Left cardiac atrium (tissue), 4 donors: ENCODE measurements at places on chromosomes 7 and 10.
A peak's percentile ranks its signal among the peaks of the same experiment; 100 is the strongest.

GRCh38 chr10:62047960-62048383, 146.5 kb downstream of the ARID5B start:
- DNase-seq: no peak

- no peak for DNase-seq
Measured at GRCh38 chr7:150909200-150909995, 57.1 kb downstream of the AOC1 start.

DNA sequence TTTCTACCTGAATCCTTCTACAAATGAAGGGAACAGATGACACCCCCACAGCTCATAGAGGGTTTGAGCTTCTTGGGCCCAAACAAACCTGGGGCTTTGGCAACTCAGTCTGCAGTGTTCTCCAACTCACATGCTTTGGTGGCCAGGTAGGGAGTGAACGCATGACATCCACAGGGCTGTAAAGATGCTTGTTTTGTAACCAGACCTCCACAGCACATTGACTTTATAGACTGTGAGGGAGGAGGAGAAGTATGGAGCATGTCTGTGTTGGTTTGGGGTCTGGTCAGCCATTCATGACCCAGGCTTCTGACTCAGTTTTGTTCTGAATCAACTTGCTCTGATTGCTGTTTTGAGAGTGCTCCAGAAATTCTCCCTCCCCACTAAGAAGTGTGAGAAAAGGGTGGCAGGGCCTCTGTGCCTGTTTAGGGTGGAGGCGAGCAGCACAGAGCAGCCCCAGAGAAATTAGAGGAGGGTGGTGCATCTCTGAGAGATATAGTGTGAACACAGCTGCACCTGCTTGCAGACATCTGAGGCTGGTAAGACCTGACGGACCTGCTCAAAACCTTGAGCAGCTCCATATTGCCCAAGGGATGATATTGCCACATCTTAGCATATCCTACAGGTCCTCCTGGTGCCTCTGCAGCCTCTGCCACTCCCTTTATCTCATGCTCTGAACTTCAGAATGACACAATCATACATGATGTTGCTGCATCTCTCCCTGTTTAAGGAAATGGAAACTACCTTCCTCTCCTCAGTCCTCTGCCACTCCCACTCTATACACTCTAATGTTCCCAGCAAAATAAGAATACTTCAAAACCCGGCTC, 287.7 kb downstream of the ABCA13 start:
- DNase-seq: no peak

- no peak for DNase-seq
Measured at GRCh38 chr7:140036224-140036962, 26.4 kb downstream of the PARP12 start.

DNA sequence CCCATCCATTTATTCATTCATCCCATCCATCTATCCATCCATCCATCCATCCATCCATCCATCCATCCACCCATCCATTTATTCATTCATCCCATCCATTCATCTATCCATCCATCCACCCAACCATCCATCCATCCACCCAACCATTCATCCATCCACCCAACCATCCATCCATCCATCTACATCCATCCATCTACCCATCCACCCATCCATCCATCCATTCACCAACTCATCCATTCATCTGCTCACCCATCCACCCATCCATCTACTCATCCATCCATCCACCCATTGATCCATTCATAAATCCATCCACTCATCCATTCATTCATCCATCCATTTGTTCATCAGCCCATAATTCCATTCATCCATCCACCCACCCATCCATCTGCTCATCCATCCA, 56.4 kb downstream of the PFKFB3 start:
- no peak for DNase-seq

GRCh38 chr10:108411894-108412293, 1247.4 kb upstream of the SORCS1 start:
- no peak for DNase-seq

DNA sequence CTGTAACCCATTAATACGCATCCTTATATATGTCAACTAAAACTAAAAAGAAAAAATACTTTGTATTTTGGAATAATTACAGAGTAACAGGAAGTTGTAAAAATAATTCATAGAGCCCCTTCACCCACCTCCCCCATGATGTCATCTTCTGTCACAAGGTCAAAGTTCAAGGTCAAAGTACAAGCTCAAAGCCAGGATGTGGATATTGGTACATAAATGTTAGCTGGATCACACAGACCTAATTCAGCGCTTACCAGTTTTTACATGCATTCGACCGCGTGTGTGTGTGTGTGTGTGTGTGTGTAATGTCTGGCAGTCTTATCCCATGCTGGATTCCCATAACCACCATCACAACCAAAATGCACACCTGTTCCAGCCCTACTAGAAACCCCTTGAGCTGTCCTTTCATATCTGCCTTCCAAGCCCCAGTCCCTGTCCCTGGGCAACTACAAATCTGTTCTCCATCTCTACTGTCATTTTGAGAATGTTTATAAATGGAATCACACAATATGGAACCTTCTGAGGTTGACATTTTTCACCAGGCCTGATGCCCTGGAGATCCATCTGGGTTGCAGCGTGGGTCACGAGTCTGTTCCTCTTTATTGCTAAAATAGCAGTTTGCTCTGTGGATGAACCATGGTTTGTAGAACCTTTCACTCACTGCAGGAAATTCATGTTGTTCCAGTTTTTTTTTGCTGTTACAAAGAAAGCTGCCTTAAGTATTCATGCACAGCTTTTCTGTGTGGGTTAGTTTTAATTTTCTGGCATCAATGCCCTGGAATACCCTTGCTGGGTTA, 153.6 kb upstream of the PITRM1 start:
- no peak for DNase-seq

- no peak for DNase-seq
Measured at GRCh38 chr7:41268878-41269277, 434.0 kb downstream of the INHBA start.

- DNase-seq: no peak
Measured at GRCh38 chr7:141679014-141679413, 23.0 kb downstream of the DENND11 start.

GRCh38 chr10:24480447-24480846, 243.2 kb downstream of the ARHGAP21 start:
- no peak for DNase-seq

- no peak for DNase-seq
Measured at GRCh38 chr7:95303013-95303905, 21.1 kb downstream of the PON1 start.

- no peak for DNase-seq
Measured at GRCh38 chr10:118473305-118473960, 122.0 kb downstream of the PRLHR start.

GRCh38 chr7:93693796-93694195, 119.3 kb upstream of the CALCR start:
- no peak for DNase-seq

DNA sequence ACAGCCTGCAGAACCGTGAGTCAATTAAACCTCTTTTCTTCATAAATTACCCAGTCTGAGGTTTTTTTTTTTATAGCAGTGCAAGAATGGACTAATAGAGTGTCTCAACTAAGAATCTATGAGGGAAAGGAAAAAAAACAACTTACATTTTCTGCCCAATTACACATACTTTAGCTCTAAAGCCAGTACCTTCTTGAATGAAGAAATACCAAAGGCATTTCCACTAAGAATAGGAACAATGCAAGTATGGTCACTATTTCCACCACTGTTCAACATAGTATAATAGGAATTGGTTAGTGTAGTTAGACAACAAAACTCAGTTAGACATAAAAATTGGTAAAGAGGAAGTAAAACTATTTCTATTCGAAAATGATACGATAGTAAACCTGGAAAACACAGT, 37.6 kb downstream of the MICU1 start:
- DNase-seq: no peak

GRCh38 chr10:79561257-79561656, 1.1 kb upstream of the SFTPA2 start:
- DNase-seq: no peak

- DNase-seq: no peak
Measured at GRCh38 chr7:157700231-157701005, 363.6 kb downstream of the DNAJB6 start.

- DNase-seq: no peak
Measured at GRCh38 chr7:69245646-69246045, 352.6 kb upstream of the AUTS2 start.

GRCh38 chr10:3606309-3606708, 178.7 kb downstream of the KLF6 start:
- no peak for DNase-seq

DNA sequence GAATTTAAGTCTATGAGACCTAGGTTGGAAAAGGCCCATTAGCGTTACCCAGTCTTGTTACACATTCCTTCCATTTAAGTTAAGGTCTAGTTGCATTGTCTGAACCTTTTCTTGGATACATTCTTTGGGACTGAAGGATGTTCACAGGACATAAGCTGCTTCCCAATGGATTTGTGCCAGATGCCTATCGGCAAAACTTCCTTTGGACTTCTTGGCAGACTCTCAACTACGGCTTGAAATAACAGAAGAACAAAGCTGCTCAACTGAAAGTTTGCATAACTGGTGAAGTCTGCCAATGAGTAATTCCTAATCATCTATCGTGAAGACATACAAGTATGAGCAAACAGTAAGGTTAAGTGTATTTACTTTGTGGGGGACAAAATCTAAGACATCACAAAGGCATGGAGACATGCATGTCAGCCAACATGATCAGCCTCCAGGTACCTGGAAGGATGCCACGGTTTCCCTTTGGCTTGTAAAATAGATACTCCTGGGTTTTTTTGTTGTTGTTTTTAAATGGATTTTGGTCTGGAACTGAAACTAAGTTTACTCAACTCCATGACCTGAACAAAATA, 35.4 kb downstream of the MALSU1 start:
- peak; percentile 35 for DNase-seq

GRCh38 chr10:127159648-127160245, 36.6 kb downstream of the INSYN2A start:
- DNase-seq: no peak

DNA sequence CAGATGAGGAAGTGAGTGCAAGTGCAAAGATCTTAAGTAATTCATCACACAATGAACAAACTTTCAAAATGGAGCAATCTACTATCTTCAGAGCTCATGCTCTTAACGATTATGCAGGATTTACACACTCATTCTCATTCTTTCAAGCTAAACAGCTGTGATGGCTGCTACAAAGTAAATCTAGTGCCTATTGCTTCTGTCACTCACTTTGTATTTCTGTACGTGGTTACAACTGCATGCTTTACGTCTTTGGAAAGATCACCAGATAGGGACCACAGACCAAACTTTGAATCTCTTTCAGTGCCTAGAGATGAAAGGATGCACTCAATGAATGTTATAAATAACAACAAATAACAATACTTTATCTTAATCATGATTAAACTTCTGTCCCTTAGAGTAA, 194.6 kb downstream of the MAGI2 start:
- DNase-seq: no peak

DNA sequence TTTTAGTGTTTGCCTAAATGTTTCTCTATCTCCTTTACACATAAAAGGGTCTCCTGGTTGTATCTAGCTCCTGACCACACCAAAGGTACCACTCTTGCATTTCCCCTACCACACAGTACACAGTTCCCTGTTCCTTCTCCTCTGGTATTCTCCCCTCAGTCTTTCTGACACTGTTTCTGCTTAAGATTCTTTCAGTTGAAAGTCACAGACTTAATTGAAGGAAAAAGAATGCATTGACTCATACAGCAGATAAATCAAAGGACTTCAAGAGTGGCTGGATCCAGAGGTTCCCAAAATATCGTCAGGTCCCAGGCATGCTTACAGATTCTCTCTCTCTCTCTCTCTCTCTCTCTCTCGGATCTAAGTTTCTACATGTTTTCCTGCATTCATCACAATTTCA, 185.6 kb upstream of the LRGUK start:
- no peak for DNase-seq

- DNase-seq: no peak
Measured at GRCh38 chr10:86798025-86798424, 41.6 kb downstream of the BMPR1A start.

DNA sequence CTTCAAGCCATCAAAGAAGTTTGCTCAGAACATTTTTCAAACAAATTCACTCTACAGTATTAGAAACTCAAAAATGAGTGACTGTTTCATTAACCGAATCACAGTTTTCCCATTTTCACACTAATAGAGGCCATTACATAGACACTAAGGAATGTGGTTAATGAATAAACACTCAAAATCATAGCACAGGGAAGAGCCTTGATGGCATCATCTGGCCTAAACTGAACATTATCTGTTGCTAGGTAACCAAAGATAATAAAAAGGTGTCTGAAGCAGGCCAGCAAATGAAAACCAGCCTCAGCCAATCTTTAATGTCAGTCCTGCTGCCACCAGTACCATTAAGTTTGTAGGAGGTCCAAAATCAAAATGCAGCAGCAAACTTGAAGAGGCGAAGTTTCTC, 492.4 kb upstream of the STEAP1 start:
- DNase-seq: no peak

- DNase-seq: no peak
Measured at GRCh38 chr10:56116684-56117083, 244.4 kb downstream of the ZWINT start.

GRCh38 chr10:75972491-75973276, 541.3 kb downstream of the LRMDA start:
- DNase-seq: no peak

DNA sequence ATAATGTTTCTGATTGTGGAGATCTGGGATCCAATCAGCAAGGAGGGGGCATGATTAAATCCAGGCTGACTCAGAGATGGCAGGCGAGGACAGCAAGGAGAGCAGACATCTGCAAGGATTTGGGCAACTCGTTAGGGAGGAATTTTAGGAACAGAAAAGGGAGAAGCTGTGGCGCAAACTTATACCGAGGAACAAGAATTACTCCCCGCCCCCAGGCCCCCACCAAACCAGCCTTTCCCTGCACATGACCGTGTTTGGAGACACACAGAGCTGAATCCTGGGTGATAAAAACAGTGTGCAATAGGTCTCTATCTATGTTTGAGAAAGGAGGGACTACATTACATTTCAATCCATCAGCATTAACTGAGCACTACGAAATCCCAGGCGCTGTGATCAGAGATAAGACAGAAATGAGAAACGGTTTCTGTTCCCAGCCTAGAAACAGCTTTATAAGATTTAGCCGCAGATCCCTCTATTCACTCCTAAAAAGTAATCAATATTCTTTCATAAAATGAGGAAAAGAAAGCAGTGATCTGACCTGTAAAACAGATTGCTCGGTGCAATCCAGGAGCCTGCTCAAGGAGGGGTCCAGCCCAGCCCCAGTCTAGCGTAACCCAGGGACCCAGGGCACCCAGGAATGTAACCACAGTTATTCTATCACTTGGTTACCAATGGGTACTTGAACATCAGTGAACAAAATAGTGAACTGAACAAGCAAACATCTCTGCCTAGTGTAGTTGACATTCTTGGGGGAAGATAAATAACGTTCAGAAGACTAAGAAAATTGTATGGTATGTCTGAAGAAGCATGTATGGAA, 37.2 kb upstream of the RAPGEF5 start:
- DNase-seq: no peak

GRCh38 chr7:100604976-100605911, 3.1 kb downstream of the PCOLCE start:
- DNase-seq: peak; percentile 63

GRCh38 chr10:50620899-50621298, 2.9 kb downstream of the SGMS1 start:
- no peak for DNase-seq

DNA sequence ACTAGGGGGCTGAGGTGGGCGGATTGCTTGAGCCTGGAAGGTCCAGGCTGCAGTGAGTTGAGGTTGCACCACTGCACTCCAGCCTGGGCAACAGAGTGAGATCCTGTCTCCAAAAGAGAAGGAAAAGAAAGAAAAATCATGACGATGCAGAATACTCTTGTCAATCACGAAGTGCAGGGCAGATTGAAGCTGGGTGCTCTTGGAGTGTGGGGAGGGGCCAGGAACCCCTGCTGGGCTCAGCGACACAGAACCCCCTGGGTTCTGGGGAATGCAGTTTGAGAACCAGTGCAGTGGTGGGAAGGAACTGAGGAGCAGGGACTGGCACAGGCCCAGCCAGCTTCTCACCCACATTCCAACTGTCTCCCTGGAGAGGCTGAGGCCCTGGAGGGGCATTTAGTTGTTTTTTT, 10.8 kb upstream of the INTS1 start:
- DNase-seq: no peak
